ENCODE measurements at places on chromosomes 6 and 20.

- no peak for DNase-seq
Observed at GRCh38 chr20:59017493-59018231, 1.6 kb upstream of the TUBB1 start.

DNA sequence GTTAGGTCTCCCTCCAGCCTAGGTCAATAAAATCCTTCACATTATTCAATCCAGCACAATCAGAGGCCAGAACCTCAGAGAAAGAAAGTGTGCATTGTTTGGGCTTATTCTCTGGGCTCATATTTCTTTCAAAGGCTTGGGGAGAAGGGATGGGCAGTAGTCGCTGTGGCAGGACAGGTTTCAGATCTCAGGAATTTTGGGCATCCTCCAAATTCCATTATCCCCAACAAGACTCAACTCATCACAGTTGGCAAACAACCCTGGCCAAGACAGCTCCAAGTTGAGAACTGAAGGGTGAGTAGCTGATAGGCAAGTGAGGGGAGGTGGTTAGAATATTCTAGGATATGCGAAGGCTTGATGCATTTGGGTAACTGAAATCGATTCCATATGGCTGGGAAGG is 27.2 kb upstream of the CHD6 start:
- no peak for DNase-seq

DNA sequence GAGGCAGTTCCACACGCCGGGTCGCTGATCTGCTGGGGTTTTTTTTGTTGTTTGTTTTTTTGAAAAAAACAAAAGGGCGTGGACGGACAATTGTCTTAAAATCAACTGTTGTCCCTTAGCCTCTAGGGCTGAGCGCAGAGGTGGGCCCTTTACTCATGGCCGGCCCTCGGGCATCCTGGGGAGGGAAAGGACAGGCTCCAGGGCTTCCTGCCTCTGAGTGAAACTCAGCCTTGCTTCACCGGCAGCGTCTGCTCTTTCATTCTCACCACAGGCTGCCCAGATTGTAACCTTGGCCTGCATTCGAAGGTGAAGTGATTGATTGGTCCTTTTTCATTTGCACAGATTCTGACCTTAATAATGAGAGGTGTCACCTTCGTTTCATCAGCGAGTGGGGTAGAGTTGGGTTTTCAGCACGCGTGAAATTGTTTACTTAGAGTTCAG is 797 bp downstream of the SMIM13 start:
- peak; percentile 41 for DNase-seq

DNA sequence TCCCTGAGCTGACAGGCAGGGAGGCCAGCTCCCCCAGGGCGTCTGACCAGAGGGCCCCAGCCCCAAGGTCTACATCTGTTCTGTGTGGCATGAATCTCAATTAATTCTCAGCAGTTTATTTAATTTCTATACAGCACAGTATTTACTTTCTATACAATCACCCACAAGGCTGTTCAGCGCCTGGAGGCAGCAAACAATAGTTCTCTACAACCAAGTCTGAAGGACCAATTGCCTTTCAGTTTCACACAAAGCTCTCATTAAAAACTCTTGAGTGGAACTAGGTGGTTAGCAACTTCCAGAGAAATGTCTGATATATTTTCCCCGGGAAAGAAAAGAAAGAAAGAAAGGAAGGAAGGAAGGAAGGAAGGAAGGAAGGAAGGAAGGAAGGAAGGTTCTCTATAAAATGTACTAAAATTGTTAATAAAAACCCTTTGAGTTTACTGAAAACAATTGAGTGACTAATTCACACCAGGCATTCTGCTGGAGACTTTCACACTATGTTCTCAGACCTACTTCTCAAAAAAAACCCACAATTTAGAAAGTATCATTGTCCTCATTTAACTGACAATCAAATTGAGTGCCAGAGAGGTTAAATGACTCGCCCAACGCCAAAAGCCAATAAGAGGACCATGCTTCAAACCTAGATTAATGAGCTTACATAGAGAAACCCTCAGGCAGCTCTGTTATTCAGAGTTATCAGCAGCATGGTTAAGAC is 62.5 kb downstream of the METTL24 start:
- DNase-seq, result no peak

DNA sequence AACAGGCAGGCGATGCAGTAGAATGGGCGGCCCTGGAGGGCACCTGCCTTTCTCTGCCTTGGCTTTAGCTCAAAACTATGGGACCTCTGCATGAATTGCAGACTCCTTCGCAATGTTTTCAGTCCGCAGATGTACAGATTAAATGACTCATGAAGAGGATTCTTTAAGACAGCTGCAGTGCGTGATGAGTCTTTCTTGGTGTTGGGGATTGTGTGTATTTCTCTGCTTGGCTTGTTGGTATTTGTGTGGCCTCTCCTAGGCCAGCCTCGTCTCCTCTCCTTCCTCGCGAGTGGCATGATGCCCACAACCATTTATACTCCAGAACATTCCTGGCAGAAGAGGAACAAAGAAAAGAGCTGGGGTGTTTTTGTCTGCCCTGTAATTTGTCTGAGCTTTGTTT is 110.6 kb downstream of the SYNDIG1 start:
- DNase-seq, result no peak

GRCh38 chr6:42355416-42355815 is 96.3 kb downstream of the TRERF1 start:
- no peak for DNase-seq

GRCh38 chr20:1783245-1783644 is 112.0 kb upstream of the SIRPA start:
- DNase-seq, result no peak

DNA sequence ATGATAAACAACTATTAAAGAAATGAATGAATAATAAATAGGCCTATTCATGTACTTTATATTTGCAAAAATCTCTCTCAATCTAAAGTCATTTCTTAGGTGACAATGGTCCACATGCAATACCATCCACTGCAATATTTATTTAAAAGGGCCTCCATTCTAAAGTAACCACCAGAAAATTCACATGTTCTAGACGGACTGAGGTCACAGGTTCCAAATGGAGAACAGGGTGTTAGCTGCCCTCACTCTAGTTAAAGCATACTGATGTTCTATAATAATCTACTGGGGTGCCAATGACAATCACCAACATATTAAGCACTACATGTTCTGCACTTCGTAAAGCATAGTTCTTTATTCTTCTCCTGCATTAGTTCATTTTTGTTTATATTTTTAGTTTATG is 1.2 kb downstream of the HBS1L start:
- DNase-seq, result no peak

GRCh38 chr6:119647309-119647708 is 297.7 kb upstream of the MAN1A1 start:
- DNase-seq, result no peak

GRCh38 chr6:5718231-5718947 is 288.3 kb downstream of the NRN1 start:
- DNase-seq, result no peak

DNA sequence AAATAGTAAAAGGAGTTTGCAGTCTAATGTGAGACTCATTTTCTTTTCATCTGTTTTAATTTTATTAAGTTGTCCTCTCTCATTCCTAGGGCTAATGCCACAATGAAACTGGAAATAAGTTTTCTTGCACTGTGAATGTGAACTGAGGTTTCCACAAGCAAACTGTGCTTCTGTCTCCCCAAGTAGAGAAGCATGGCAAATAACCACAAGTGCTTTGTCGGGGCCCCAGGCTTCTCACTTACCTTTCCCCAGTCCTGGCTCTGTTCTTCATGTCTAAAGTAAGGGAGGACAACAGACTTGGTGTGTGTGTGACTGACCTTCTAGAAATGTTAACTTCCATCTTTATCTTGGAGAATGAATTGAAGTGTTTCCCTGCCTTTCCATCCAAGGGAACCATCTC is 80.8 kb downstream of the CBFA2T2 start:
- no peak for DNase-seq

DNA sequence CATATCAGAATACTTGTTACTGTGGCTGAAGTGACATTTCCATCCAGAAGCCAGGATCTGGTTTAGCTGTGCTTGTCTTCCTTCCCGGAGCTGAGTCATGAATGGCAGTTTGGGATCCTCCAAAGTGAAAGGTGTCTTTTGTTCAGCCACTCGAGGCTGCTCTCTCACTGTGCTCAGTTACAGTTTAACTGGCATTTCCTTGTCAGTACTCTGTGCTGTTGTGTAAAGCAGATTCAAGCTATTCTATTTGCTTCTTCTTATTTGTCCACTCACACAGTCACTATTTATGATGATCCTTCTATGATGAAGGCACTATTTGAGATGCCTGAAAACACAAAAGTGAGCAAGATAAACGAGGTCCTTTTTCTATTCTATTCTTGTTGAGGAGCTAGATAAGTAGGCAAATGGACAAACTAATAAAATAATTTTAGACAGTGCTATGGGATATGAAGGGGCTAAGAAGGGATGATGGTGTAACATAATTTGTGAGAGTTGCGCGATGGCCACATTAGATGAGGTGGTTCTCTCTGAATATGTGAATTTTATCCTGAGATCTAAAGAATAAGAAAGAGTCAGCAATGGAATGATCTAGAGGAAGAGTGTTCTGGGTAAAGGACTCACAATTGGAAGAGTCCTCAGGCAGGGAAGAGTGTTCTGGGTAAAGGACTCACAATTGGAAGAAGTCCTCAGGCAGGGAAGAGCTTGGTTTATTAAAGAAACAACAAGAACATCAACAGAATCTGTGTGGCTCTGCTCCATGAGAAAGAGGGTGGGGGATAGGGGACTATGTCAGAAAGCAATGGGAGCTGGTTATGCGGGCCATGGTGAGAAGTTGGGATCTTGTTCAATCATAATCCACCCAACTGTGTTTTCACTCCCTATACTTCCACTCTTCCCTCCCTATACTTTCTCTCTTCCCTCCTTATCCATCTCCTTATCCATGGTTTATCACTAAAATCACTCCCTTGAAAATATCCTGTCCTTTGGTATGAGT is 40.1 kb downstream of the CYP24A1 start:
- no peak for DNase-seq

GRCh38 chr6:167163476-167164011 is 5.8 kb upstream of the GPR31 start:
- no peak for DNase-seq

GRCh38 chr6:36627801-36628246 is 33.7 kb downstream of the SRSF3 start:
- DNase-seq, result no peak

DNA sequence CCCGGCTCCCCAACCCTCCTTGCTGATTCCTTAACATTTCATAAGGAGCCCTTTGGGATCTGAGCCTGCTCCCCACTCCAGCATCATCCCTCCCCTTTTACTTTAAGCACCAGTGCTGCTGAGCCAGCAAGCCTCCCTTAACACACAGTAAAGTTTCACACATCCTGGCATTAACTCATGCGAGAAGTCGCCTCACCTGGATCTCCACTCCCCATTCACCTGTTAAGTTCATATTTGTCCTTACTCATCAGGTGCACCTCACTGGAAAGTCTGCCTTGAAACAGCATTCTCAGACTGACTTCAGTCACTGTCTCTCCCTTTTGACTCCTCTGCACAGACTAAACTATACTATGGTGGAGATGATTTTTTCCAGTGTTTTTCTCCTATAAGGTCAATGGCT is 47.8 kb upstream of the MAP7 start:
- no peak for DNase-seq

- DNase-seq, result no peak
Observed at GRCh38 chr20:18533978-18534644, 26.4 kb downstream of the SEC23B start.

GRCh38 chr20:16537025-16537665 is 36.1 kb downstream of the KIF16B start:
- DNase-seq, result no peak

DNA sequence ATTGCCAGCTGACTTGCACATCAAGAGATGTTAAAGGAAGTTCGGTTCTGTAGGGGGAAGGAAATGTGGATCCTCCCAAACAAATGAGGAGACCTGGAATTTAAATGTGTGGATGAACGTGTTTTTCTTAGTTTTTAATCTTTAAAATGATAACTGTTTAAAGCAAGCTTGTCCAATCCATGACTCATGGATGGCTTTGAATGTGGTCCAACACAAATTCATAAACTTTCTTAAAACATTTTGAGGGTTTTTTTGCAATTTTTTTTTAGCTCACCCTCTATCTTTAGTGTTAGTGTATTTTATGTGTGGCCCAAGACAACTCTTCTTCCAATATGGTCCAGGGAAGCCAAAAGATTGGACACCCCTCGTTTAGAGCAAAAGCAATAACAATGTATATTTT is 12.6 kb downstream of the TUBB2B start:
- DNase-seq, result no peak

DNA sequence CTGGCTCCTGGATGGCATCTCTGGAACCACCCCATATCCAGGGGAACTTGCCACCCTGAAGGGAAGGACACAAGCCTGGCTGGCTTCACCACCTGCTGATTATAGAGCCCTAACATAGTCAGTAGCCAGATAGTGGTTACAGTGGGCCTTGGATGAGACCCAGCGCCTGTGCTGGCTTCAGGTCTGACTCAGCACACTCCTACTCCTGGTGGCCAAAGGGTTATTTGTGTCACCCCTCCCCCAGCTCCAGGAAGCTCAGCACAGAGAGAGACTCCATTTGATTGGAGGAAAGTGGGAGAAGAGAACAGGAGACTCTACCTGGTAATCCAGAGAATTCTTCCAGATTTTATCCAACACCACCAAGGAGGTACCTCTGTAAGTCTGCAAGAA is 12.8 kb downstream of the SNX14 start:
- DNase-seq, result no peak

GRCh38 chr6:144134176-144134575 is 16.1 kb upstream of the STX11 start:
- DNase-seq, result no peak

DNA sequence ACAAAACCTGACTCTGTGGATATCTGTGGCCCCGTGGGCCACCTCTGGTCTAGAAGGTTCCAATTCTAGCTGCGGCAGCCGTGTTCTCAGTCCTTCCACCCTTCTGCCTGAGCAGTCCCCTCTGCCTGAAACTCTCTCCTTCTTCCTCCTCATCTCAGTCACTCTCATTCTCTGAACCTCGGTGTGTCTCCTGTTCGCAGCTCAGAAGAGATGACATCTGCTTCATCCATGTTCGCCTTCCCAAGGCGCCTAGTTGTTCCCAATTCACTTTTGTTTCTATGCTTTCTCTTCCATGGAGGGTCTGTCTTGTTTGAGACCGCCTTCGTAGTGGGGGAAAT is 95.5 kb downstream of the CEBPB start:
- DNase-seq, result peak; percentile 48

DNA sequence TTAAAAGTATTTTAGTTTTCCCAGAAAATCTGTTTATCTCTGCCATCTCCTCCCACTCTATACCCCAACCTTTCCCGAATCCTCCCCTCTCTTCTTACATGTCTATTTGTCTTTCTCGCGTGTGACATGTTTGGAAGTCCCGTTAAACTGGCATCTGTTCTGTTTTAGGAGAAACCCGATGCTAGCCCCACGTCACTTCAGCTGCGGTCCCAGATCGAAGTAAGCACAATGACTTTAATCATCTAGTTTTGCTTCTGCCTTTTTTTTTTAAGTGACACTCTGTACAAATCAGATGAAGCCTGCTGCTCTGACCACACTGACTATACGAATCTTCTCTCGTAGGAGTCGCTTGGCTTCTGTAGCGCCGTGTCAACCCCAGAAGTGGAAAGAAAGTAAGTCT is 97.4 kb downstream of the SASH1 start:
- DNase-seq, result no peak

DNA sequence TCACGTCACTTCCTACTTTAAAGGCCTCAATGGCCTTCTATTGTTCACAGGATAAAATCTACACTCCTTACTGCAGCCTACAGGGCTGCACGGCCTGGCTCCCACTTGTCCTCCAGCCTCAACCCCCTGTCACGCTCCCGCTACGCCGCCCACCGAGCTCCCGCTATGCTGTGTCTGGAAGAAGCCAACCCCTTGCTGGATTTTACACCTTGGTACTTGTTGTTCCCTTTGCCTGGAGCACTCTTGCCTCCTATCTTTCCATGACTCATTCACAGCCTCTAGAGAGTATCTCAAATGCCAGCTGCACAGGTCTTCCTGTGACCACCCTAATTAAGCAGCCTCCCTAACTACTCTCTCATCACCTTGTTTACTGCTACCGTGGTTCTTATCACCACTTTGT is 259.9 kb downstream of the PRKN start:
- DNase-seq, result no peak

All from GM12892 (cell line).